Stimulated activated naive CD4-positive, alpha-beta T cell treated with Interleukin-2 at 50 U/mL for 16 hours (primary cell): ENCODE measurements at places on chromosomes 5 and 9.

DNA sequence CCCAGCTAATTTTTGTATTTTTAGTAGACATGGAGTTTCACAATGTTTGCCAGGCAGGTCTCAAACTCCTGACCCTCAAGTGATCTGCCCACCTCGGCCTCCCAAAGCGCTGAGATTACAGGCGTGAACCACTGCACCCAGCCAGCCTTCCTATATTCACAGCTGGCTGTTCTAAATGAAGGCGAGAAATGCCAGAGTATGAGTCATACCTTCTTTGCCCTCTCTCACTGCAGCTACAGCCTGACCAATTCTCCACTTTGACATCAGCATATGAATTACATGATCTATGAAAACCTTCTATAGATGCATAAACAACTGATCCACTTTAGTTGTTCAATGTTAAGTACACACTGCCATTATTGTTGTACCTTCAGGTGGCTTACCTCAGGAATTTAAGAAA, 14.5 kb downstream of the APTX start:
- no peak for DNase-seq

GRCh38 chr5:1312206-1312605, 17.3 kb upstream of the TERT start:
- DNase-seq: no peak

- DNase-seq: no peak
These were observed 260.9 kb downstream of the SH3GL2 start for GRCh38 chr9:17839776-17840175.

GRCh38 chr5:175582697-175583096, 75.2 kb upstream of the HRH2 start:
- no peak for DNase-seq

DNA sequence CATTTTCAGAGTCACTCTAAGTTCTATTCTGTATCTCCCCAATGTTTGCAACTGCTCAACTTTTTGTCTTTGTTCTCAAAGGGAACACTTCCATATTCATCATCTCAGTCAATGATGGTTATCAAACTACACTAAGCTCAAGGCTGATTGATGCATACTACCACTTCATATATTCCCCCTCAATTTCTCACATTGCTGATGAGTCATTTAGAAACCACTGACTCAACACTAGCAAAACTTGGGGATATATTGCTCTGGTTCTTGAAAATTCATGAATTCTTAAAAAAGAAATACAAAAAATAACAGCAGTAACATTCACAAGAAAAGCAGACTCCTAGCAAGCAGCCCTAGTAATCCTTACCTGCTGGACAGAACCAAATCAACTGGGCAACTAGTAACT, 52.2 kb downstream of the ABHD17B start:
- no peak for DNase-seq

DNA sequence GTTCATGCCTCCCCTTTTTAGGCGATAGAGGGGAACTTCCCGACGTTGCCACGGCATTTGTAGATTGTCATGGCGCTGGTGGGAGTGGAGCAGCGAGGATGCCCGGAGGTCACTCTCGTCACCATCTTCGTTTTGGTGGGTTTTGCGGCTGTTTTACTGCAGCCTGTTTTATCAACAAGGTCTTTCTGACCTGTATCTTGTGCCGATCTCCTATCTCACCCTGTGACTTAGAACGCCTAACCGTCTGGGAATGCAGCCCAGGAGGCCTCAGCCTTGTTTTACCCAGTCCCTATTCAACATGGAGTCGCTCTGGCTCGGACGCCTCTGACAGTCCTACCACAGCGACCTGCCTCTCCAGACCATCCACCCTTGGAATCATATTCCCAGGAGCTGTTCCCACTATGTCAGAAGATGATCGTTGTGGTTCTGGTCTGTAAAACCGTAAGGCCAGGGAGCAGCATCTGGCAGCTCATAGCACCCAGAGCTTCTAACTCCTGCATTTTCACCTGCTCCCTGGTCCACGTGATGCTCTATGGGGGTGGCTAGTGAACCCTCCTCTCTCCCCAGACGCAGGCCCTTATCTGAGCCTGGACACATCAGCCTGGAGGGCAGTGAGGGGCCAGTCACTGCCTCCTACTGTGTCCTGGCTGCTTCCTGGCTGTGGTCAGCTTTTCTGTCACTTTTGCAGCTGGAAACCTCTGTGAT, 35.1 kb upstream of the CLK4 start:
- DNase-seq: no peak

DNA sequence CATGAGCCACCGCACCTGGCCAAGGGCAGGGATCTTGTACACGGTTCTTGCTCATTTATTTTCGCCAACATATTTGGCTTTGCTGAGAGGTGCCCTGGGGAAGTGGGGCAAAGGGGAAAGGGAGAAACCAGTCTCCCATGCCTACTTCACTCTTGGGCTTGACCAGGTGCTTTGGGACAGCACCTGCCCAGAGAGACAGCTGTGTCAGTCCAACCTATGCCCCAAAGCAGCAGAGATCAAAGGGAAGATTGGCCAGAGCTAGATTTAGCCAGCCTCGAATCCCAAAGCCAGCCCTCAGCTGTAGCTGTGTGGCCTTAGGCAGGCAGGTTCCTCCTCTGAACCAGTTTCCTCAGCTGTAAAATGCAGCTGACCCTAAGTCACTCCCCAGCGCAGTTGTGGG, 2.3 kb upstream of the PTGES start:
- no peak for DNase-seq

DNA sequence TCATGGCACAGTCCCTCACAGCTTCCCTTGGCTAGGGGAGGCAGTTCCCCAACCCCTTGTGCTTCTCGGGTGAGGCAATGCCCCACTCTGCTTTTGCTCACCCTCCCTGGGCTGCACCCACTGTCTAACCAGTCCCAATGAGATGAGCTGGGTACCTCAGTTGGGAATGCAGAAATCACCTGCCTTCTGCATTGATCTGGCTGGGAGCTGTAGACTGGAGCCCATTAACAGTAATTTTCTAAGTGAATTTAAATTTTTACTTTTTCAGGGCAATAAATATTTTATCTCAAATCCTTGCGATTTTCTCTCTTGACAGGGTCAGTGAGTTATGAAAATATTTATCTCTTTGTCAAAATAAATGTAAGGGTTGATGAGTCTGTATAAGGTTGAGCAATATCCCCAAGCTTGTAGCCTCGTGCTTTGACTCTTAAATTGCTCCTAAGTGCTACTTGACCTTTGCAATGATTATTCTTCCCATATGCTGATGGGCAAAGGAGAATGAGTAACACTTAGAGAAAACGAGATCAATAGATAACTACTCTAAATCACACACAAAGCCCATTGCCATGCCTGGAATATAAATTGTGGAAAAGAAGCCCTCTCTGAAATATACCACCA, 82.1 kb upstream of the MOCS2 start:
- DNase-seq: no peak

DNA sequence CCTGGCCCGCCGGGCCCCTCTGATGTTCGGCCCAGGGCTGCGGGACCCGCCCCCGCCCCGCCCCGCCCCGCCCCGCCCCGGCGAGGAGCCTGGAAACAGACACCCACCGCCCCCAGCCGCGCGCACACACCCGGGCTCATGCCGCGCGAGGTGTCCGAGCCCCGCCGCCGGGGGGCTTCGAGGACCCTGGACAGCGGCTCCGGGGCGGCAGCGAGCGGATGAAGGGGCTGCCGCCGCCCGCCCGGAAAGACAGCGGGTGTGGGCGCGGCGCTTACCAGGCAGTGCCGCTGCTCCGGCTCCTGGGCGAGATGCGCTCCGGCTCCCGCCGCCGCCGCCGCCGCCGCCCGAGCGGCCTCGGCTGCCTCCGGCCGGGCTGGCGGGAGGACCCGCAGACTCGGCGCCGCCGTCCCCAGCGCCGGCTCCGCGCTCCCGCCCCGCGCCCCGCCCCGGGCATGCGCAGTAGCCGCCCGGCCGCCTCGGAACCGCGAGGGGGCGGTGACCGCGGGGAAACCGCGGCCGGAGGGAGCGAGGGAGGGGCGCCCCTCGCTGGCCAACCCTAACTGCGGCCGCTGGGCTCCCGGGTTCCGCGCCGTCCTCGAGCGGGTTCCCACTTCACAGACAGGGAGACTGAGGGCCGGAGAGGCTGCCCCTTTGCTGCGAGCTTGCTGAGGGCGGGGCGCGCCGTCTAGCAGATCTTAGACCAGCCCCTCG, at the start of gene GPRIN1:
Gene GPRIN1, minus strand, starts transcription at position 433 of the 711 bp plus-strand sequence. CDS start 10,322 bp downstream, outside the sequence.
- DNase-seq: peak; percentile 35

- DNase-seq: no peak
These were observed 525.2 kb upstream of the TRPC7 start for GRCh38 chr5:136890431-136891148.

- DNase-seq: no peak
These were observed 530.5 kb downstream of the MTRR start for GRCh38 chr5:8399471-8399870.

DNA sequence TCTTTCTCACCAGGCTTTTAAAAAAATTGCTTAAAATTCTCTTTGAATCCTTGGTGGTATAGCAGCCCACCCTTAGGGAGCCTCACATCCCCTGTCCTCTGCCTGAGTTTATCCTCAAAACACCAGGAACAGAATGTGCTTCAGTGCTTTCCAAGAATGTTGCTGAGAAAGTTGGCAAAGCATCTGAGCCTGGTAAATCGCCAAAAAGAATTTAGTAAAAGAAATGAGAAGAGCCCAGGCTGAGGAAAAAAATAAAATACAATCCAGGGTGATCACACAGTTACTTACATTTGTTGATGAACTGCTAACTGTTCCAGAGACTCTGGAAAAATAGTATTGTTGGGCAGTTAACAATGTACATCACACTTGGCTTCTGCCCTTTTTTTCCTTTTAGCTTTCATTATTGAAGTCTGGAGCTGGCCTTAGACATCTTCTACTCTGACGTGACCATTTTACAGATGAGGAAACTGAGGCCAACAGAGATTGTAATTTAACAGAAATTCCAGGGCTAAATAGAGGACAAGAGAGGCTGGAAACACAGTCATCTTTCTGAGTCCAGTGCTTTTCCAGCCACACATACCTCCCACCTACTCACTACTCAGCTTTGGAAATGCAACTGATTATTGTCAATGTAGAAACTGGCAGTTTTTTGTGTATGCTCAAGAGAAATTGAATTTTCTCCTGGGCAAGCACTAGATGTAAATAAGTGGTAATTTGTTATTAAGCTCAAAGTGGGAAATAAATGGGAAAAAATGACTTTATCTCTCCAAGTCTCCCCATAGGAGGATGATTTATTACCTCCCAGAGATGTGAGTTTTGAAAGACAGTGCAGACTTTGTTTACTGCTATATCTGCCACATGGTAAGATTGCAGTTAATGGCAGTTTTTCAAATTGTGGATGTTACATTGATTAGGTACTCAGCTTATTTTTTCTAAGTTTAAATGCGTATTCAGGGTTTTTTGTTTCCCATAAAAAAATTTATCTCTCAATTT, 86.7 kb upstream of the ALDH1A1 start:
- no peak for DNase-seq

- no peak for DNase-seq
These were observed 291.4 kb downstream of the CSNK1G3 start for GRCh38 chr5:123803359-123803758.
